ENCODE measurements at places on chromosomes 16 and 17. TPM values are rescaled to one million over a fixed set of nuclear protein-coding genes. Genes with fewer than 3 reads are reported as not detected.

The KCNJ16 gene
- polyA plus RNA-seq = not detected

The TERB1 gene
- 0.07 TPM for polyA plus RNA-seq

The TANC2 gene
- 27.5 TPM for polyA plus RNA-seq

GRCh38 chr17:32634167-32634566 lies 147.4 kb downstream of the CDK5R1 start:
- no peak for DNase-seq

DNA sequence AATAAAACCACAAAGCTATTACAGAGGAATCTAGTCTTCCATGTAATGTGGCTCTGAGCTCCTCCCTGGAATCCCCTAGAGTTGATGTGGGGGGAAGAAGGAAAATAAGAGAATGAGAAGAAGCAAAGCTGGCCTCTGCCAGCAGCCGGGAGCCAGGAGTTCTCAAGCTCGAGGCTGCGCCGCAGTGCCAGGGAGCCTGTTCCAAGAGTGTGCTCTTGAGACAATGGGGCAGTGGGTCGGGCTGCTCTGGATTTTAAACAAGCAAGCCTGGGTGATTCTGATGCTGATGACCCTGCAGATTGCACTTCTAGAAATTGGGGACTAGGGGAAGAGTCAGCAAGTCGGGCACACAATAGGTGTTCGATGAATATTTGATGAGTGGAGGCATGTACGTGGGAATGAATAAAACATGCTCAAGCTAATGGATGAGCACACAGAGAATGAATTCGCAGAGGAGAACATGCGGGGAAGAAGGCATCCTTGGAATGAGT lies 119.9 kb downstream of the CMIP start:
- DNase-seq = no peak

DNA sequence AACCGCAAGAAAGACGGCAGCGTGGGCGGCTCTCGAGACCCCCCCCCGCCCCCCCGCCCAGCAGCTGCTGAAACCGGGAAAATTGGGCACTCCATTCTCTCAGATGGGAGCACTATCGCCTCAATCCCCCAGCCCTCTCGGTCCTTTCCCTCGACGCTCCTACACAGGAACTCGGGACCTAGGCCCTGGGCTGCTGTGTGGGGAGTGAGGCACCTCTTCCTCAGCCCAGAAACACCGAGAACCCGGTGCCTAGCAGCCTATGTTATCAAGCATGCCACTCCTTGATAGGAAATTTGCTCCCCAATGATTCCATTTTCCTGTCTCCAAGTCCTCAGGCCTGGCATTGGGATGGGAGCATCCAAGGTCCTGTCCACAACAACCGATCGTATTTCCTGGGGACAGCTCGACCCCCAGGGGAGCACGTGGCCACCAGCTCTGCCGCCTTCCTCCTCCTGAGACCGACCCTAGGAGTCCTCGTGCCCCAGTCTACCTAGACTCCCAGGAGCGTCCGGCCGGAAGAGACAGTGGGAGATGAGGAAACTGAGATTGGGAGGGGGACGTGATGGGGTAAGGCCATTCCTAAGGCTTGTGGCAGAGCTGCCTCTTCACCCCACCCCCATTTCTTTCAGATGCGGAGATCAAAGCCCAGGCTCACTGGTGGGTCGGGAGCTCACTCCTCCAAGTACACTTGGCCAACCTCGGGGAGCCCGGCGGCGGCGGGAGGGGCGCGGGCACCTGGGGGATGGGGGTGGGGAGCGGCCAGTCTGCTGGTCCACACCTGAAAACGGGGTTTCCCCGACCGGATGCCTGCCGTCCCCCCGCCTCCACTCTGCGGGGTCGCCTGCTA lies 17.5 kb upstream of the CBX8 start:
- DNase-seq = no peak

DNA sequence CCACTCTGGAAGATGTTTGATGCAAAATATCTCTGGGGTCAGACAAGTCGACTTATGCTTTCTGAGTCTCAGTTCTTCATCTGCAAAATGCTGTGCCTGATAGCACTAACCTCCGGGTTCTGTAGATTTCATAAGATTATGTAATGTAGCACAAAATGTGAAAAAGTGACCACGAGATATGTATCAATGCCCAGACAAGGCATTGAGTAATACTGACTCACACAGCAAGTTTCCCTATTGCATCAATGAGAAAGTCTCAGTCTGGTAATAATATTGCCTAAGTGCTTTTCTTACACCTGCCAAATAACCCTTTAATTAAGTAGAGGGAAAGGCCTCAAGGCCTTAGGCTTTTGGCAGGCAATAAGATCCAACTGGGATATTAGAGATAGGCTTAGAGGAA lies 41.4 kb upstream of the MMP2 start:
- DNase-seq = peak; percentile 9

GRCh38 chr17:60361889-60362288 lies 30.0 kb downstream of the USP32 start:
- DNase-seq = no peak

DNA sequence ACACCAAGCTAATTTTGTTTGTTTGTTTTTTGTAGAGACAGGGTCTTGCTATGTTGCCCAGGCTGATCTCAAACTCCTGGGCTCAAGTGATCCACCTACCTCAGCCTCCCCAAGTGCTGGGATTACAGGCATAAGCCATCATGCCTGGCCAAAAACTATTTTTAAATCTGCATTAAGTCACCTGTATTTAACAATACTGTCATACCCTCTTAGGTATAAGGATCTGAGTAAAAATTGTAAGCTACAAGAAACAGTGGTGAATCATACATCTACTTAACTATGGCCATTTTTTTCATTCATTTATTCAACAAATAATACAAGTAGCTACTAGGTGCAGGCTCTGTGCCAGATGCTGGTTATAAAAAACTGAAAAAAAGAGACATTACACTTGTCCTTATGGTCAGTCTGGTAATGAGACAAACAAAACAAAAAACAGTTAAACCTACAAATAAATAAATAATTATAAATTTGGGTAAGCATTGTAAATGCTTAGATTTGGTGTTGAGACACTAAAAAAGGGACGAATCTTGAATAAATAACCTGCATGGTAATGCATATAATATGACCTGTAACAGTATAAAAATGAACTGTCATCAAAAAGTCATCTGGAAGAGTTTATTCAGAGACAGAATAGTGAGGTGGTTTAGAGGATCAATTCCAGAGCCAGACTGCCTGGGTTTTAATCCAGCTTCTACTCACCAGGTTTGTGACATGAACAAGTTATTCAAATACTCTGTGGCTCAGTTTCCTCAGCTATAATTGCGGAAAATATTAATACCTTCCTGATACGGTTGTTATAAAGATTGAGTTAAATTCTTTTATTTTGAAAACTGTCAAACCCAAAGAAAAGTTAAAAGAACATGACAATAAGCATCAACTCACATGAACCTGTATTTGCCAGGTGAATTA lies 26.8 kb downstream of the BRIP1 start:
- no peak for DNase-seq

DNA sequence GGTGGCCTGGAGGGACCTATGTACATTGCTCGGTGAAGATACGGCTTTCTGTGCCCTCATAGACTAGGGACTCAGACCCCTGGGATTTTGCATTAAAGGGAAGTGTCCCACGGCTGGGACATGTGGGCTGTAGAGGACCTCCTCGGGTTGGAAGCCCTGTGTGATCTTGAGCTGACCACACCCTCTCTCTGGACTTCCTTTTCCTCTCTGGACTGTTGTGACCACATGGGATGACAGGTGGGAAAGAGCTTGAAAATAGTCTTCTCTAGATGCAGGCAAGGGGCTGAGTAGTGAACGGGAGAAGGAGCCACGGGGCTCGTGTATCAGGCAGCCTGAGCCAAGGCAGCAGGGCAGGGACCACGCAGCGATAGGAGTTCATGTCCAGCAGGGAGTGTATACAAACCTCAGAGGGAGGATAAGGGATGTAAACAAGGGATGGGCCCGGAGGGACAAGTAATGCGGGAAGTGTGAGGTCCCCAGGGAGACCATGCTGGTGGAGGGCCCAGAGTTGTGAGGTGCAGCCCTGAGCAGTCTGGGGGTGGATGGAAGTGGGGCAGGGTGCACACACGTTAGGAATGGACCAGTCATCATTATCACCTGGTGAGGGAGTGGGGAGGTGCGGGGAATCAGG lies 4.5 kb upstream of the SLC4A1 start:
- no peak for DNase-seq

- DNase-seq = no peak
Observed at GRCh38 chr17:32015245-32016013, 8.2 kb downstream of the LRRC37B start.

DNA sequence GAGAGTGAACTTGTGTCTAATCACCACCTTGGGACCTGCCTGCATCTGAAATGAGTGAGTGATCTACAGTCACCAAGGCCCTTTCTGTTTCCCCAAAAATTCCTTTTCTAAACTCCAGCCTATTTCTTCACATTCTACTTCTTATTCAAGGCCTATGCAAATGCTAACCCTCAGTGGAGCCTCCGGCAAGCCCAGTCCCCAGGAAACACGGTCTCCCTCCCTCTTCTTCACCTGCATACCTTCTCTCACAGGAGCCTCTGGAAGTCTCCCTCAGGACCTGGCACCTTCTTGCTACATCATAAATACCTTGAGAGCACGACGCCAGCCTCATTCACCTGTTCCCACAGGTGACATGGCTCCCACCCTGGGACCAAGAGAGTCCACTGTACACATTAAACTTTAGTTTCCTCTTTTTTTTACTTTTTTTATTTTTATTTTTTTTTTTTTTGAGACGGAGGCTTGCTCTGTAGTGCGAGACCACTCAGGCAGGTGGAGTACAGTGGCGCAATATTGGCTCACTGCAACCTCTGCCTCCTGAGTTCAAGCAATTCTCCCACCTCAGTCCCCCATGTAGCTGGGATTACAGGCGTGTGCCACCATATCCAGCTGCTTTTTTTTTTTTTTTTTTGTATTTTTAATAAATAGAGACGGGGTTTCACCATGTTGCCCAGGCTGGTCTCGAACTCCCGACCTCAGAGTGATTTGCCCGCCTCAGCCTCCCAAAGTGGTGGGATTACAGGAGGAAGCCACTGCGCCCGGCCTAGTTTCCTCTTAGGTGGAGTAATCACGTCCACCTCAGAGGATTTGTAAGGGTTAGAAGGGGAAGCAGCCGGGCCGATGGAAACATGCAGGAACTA lies 97.3 kb downstream of the ANKRD11 start:
- no peak for DNase-seq

GRCh38 chr17:39995438-39995837 lies 14.8 kb downstream of the PSMD3 start:
- DNase-seq = no peak

GRCh38 chr17:3531266-3532101 lies 26.1 kb downstream of the TRPV3 start:
- no peak for DNase-seq

- DNase-seq = no peak
Observed at GRCh38 chr17:17868641-17869522, 32.1 kb upstream of the SREBF1 start.

DNA sequence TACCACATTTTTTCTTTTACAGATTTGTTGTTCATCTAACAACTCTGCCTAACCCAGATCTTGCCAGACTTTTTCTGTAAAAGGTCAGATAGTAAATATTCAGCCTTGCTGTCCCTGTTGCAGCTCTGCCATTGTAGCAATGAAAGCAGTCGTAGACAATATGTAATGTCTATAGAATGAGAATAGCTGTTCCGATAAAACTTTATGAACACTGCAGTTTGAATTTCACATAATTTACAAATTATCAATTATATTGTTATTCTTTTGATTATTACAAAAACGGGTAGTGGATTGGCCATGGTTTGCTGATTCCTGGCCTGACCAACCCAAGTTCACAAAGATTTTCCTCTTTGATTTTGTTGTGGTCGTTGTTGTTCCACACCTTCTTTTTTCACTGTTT lies 2.9 kb downstream of the LRRC37B start:
- no peak for DNase-seq

DNA sequence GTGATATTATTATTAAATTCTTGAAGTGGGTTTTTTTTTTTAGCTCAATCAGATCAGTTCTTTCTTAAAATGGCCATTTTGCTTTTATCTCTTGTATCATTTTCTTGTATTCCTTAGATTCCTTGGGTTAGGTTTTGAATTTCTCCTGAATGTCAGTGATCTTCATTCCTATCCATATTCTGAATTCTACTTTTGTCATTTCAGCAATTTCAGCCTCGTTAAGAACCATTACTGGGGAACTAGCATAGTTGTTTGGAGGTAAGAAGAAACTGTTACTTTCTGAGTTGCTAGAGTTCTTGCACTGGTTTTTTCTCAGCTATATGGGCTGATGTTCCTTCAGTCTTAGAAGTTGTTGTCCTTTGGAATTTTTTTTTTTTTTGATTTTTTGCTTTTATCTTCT lies 293.1 kb downstream of the MAP2K4 start:
- no peak for DNase-seq

GRCh38 chr17:57662644-57663308 lies 82.3 kb downstream of the CCDC182 start:
- peak; percentile 97 for DNase-seq

GRCh38 chr16:29154676-29155121 lies 169.8 kb downstream of the LAT start:
- DNase-seq = no peak

- DNase-seq = peak; percentile 62
Observed at GRCh38 chr17:836151-836550, 54.0 kb downstream of the MRM3 start.

DNA sequence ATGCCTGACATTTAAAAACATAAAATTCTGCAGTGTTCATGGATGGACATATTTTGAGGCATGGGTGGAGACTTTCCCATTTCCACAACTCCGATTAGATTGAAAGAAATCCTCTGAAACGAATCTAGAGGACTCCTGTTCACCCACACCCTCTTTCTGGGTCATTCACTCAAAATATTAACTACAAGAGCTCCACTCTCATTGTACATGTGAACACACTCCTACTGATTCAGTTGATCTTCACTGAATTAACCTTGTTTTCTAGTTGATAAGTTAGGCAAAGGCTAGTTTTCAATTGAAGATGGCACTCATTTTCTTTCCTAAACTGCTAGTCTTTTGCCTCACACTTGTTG lies 44.1 kb downstream of the GRB7 start:
- DNase-seq = no peak

DNA sequence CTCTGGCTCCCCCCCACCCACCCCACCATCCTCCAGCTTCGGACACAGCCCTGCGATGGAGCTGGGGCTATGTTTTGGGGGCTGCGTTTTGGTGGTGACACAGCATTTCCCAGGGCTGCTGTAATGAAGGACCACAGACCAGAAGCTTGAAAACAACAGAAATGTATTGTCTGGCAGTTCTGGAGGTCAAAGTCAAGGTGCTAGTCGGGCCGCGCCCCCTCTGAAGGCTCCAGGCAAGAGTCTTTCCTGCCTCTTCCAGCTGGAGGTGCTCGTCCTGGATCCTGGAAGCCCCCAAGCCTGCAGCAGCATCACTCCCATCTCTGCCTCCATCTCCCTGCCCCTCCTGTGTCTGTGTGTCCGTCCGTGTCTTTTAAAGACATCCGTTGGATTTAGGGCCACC lies 50.8 kb downstream of the TBC1D16 start:
- DNase-seq = no peak

Data from BJ (cell line).